ENCODE measurements at places on chromosomes 11 and 22. TPM values are rescaled to one million over a fixed set of nuclear protein-coding genes. Genes with fewer than 3 reads are reported as not detected.

- DNase-seq = no peak
Observed at GRCh38 chr11:64713781-64714363, 9.1 kb downstream of the NRXN2 start.

GRCh38 chr11:110294509-110294908, 1.9 kb downstream of the RDX start:
- no peak for DNase-seq

- no peak for DNase-seq
Observed at GRCh38 chr11:63369165-63369970, at the start of gene SLC22A9. Gene SLC22A9 (plus strand): TSS chr11:63369785. CDS start chr11:63370057, 272 bp downstream.

- DNase-seq = no peak
Observed at GRCh38 chr22:44025171-44026065, 1.3 kb downstream of the PARVB start.

- DNase-seq = no peak
Observed at GRCh38 chr11:109604481-109605400, 182.8 kb downstream of the C11orf87 start.

- DNase-seq = no peak
Observed at GRCh38 chr11:133727774-133728173, 117.5 kb downstream of the SPATA19 start.

DNA sequence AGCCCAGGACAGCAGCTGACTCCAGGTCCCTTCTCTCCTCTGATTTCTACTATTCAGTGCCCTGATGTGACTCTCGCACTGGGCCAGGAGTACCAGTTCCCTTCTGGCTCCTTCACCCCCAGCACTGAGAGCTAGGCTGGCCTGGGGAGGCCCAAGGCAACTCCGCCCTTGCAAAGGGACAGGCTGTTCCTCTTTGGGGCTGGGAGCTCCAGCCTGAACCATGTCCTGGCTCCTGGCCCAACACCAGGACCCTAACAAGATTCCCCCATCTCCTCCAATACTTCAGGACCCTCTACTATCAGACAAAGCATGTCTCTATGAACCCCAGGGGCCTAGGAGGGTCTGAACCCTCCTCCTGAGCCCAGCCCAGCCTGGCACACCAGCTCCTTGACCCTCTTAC, 12.5 kb downstream of the CREB3L1 start:
- DNase-seq = no peak

DNA sequence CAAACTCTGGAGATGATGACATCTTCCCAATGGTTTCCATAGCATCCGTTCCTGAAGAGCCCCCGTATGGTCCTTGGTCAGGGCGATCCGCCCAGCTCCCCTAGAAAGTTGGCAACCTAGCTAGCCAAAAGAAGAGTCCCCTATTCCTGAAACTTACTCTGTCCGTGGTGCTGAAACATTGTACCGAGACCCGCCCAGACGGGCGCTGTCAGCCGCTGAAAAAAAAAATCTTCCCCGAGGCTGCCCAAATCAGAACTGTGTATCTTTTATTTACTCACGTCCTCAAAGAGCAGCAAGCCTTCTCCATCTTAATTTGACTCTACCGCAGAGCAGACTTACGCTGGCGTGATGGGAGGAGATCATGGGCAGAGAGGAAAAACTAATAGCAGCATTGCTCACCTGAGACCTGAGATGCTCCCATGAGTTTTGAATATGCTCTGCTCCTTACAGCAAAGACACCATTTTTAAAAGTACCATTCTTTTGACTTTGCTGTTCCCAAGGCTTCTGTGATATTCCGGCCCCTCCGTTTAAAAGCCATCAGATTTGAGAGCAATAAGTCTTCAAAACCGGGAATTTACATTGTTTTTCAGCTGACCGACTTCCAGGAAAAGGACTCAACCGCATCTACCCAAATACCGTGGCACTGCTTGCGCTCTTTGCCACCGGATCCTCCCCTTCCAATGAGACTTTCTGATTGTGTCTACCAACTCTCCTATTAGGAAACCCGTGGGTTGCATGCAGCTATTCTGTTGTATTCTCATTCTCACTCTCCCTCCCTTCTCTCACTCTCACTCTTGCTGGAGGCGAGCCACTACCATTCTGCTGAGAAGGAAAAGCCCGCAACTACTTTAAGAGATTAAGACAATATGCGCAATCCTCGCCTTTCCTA, at the start of gene SLC17A6:
SLC17A6 (plus strand) TSS at position 786 of the 890 bp plus-strand sequence. CDS start 153 bp downstream, outside the sequence.
- no peak for DNase-seq

The ROBO4 gene
- 1.6 TPM for total RNA-seq
